ENCODE measurements at places on chromosomes 13 and 19.

DNA sequence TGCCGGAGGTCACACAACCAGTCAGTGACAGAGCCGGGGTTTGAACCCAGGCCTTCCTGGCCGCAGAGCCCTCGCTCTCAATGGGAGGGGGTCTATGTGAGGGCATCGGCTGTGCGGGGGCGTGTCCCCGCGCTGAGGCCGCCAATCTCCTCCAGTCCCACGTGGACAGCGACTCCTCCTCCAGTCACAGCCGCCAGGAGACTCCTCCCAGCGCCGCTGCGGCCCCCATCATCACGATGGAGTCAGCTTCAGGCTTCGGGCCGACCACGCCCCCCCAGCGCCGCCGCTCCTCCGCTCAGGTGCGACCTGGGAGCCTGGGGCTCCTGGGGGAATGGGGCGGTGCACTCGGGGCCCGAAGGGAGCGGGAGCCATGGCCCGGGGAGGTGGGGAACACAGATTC, 6.0 kb downstream of the SPRED3 start:
- no peak overlapping the region for H3K4me3 ChIP-seq
- peaks cover 2% of the 10 kb centered on the region for H3K27me3 ChIP-seq
- H3K27ac ChIP-seq: no peak overlapping the region
- peaks cover 43% of the 10 kb centered on the region for H3K4me1 ChIP-seq
- peaks cover 46% of the 10 kb centered on the region for H3K36me3 ChIP-seq

- H3K4me3 ChIP-seq: peak overlapping the region; percentile 91
- H3K27ac ChIP-seq: peak overlapping the region; percentile 87
- no peaks in the 10 kb centered on the region for H3K27me3 ChIP-seq
- H3K4me1 ChIP-seq: peaks cover 19% of the 10 kb centered on the region
- peaks cover 16% of the 10 kb centered on the region for H3K36me3 ChIP-seq
- no peak for DNase-seq
Observed at GRCh38 chr19:52943134-52943883, 19.4 kb downstream of the ZNF816 start.

DNA sequence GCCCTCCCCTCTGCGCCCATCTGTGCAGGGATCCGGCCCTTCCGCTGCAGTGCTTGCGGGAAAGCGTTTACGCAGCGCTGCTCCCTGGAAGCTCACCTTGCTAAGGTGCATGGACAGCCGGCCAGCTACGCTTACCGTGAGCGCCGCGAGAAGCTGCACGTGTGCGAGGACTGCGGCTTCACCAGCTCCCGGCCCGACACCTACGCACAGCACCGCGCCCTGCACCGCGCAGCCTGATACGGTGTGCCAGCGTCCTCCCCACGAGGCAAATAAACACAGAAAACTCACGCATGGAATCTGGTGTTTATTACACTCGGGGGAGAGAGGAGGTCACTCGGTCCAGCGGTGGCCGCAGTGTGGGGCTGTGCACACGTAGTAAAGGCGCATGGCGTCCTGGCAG, 1.2 kb downstream of the POLR2I start:
- peak overlapping the region; percentile 99 for H3K4me3 ChIP-seq
- H3K4me1 ChIP-seq: peaks cover 40% of the 10 kb centered on the region
- DNase-seq: no peak
- H3K36me3 ChIP-seq: peaks cover 29% of the 10 kb centered on the region
- H3K27ac ChIP-seq: peak overlapping the region; percentile 98

- peaks cover 2% of the 10 kb centered on the region for H3K27me3 ChIP-seq
- no peak for DNase-seq
- H3K4me3 ChIP-seq: no peak overlapping the region
Observed at GRCh38 chr13:24348797-24349515, 39.6 kb downstream of the C1QTNF9 start.

DNA sequence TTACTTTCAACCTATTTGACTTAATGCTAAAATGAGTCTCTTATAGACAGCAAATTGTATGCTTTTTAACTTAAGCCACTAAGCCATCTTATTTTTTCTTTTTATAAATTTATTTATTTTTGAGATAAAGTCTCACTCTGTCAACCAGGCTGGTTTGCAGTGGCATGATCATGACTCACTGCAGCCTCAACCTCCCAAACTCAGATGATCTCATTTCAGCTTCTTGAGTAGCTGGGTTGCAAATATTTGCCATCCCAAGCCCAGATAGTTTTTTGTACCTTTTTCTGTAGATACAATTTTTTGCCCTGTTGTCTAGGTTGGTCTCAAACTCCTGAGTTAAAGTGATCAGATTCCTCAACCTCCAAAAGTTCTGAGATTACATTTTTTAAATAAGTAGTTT, 27.1 kb downstream of the ZNF714 start:
- DNase-seq: no peak
- H3K4me1 ChIP-seq: peaks cover 15% of the 10 kb centered on the region
- peaks cover 60% of the 10 kb centered on the region for H3K36me3 ChIP-seq
- H3K27me3 ChIP-seq: no peaks in the 10 kb centered on the region
- H3K4me3 ChIP-seq: no peak overlapping the region
- no peak overlapping the region for H3K27ac ChIP-seq

Measured in HFFc6 (cell line).